ENCODE measurements at places on chromosomes 6 and 20. TPM values are rescaled to one million over a fixed set of nuclear protein-coding genes. Genes with fewer than 3 reads are reported as not detected.

GRCh38 chr6:139846538-139847456 is 472.3 kb upstream of the CITED2 start:
- DNase-seq, result no peak

OR2H2 gene
- total RNA-seq, result not detected

DNA sequence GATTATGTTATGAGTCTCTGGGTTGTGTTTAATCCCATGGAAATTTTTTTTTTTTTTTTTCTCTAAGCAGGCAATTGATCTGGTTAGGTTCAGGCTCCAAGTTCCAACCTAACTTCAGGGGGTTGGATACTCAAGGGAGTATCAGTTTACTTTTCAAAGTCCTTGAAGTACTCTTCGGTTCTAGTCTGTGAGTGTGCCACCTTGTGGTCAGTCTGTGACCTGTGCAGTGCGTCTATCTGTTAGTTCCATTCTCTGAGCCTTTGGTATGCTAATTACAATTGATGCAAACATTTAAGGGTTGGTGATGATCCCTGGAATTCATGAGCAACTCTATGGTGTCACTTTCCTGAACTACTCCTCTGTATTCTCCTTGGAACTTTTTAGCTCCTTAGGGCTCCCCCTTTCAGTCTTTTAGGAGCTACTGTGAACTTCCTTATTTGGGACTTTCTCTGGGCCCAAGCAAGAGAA is 342.0 kb downstream of the SOX4 start:
- DNase-seq, result peak; percentile 69

- DNase-seq, result peak; percentile 18
Observed at GRCh38 chr6:64037427-64037826, 401.8 kb downstream of the PHF3 start.

- peak; percentile 36 for DNase-seq
Observed at GRCh38 chr6:133410638-133411435, 169.7 kb downstream of the EYA4 start.

OR2W1 gene
- total RNA-seq, result not detected

DNA sequence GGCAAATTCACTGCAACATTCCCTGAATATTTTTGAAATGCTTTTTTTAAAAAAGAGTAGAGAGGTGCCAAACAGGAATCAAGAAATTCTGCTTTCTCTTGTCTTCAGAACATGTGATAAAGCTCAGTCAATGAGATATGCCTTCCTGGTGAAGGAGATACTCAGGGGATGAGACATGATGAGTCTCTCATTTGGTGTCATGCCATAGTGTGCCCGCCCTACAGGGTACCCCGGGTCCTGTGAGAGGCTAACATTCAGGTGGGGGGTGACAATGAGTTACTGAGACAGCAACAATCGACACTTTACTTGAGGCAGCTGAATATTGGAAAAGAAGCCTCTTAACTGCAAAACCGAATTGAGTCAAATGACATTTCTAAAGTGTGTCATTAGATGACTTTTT is 6.7 kb downstream of the CCR6 start:
- DNase-seq, result no peak
